ENCODE measurements at places on chromosomes 1 and 21.

GRCh38 chr1:158180741-158181576 is at the start of gene CD1D:
Gene CD1D (plus strand): TSS chr1:158180895. CDS start chr1:158181102, 207 bp downstream.
- DNase-seq, result no peak

DNA sequence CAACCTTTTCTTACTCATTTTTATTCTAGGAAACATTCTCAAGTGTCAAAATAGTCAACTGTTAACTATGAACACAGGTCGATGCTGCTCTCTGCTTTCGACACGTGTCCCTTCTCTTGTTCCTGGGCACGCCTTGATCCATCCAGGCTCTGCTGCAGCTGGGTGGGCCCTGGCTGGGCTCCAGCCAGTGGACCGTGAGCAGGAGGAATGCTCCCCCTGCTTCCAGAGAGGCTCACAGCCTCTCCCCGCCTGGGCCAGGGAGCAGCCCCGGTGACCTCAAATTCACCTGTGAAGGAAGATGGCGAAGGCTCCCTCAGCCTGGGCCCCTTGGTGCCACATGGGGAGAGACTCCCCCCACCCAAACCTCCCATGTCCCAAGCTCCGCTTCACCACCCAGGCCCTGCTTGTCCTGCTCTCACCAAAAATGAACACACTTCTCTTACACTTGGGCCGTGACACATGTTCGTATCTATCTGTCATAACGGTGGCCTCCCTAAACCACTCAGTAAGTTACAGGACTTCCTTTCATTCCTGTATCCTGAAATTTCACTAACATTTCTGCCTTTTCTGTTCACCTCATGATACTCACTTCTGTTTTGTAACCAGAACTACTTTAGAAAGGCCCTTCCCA is 24.6 kb upstream of the ADARB1 start:
- DNase-seq, result no peak

DNA sequence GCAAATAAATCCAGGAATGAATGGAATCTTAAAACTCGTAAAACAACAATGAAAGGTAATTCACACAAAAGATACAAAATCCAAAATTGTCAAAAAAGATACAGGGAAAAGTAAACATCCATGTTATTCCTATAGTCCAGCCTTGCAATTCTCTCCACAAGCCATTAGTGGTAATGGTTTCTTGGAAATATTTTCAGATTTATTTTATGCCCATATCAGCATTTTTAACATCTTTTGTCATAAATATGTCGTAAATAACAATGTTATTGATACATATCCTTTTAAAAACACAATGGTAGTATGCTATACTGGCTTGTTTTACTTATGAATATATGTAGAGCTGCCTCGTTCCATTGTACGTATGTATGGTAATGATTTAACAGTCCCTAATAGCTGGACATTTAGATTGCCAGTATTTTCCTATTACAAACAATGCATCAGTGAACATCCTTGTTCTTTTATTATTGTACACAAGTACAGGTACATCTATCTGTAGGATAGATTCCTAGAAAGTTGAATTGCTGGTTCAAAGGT is 30.6 kb downstream of the DNTTIP2 start:
- no peak for DNase-seq

DNA sequence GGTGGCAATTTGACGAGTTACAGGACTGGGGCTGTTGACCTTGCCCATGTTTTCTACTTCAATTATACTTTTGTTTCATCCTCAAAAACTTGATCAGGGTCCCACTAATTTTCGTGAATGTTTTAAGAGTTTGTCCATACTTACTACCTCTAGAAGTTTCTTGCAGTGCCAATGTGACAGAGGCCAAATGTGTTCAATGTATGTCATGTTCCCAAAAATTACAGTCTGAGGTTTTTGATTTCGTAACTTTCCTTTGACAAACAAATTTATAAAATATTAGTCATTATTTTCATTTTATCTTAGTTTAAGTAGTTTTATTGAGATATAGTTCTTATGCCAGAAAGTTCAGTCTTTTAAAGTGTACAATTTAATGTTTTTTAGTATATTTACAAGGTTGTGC is 15.3 kb downstream of the VPS13D start:
- no peak for DNase-seq

DNA sequence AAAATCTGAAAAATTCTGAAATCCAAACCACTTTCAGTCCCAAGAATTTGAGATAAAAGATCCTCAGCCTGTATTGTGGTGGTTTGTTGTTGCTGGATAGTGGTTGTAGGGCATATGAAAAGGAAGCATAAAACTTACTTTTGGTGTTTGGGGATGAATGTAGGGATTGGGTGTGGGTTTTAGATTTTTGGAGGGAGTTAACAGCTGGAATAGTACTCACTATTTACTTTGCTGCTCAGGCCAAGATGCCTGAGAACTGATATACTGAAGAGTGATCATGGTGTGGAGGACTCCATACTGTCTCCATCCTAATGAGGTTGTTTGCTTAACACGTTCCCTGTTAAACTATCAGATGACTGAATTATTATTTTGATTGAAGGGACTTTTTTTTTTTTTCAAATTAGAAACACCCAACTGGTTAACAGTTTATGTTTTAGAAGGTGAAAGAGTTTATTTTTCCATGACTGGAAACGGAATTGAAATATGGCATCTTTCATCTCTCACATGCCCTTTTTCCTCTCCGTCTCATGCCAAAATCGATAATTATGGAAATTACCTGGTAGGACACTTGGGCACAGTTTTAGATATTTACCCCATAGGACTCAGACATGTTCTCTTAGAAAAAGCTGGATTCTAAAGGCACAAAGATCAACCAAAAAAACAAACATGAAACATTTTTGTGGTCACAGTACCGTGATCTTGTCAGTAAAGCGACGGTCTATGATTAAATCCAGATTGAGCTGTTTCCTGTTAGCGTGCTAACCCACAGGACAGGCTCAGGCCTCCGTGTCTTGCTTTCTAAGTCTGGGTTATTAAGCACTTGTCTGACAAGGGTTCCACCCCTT is 37.3 kb downstream of the RGL1 start:
- DNase-seq, result no peak

DNA sequence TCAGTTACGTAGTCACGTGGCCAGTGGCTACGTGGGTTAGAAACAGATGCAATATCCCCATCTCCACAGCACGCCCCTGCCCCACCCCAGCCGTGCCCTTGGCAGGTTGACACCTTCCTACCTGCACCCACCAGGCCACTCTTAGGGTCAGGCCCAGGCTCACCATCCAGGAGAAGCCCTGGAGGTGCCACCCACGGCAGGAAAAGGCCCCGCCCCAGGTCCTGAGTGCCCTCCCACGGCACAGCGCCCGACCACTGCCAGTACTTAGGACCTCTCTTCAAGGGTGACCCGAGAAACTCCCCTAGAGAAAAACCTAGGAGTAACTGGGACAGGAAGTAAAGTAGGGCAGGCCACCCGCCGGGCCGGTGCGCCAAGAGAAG is 1.5 kb downstream of the C1orf35 start:
- no peak for DNase-seq

- no peak for DNase-seq
Measured at GRCh38 chr1:191460234-191460633, 698.0 kb upstream of the RGS18 start.

DNA sequence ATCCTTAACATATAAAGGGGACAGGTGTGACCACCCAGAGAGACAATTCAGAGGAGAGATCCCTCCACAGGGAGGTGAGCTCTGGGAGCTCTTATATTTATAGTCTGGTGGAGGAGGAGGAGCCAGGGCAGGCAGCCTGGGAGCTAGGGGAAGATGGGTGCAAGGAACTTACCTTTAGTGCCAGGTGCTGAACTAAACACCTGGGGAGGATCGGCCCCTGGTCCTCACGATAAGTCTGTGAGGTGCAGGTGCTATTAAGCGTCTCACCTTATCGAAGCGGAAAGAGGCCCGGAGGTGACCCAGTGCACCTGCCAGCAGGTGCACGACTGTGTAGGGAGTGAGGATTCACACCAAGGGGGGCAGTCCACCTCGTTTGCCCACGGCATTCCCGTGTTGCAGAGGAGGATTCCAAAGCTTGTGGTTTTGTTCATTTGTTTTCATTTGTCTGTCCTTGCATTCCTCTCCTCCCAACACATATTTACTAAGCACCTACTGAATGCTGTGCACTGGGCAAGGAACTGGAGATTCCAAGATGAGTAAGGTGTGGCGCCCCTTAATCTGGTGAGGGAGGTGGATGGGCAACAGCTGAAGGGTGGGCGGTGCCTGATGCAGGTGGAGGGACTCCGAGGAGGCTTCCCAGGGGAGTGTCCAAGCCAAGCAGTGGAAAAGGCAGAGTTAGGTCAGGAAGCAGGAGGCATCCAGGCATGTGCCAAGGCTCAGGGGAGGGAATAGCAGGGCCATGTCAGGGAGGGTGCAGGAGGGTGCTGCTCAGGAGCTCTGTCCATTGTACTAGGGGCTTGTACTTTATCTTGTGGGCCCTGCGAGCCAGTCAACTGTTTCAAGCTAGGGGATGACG is 11.5 kb downstream of the ARHGEF10L start:
- no peak for DNase-seq

- no peak for DNase-seq
Measured at GRCh38 chr1:9845914-9846313, 22.1 kb upstream of the CLSTN1 start.

DNA sequence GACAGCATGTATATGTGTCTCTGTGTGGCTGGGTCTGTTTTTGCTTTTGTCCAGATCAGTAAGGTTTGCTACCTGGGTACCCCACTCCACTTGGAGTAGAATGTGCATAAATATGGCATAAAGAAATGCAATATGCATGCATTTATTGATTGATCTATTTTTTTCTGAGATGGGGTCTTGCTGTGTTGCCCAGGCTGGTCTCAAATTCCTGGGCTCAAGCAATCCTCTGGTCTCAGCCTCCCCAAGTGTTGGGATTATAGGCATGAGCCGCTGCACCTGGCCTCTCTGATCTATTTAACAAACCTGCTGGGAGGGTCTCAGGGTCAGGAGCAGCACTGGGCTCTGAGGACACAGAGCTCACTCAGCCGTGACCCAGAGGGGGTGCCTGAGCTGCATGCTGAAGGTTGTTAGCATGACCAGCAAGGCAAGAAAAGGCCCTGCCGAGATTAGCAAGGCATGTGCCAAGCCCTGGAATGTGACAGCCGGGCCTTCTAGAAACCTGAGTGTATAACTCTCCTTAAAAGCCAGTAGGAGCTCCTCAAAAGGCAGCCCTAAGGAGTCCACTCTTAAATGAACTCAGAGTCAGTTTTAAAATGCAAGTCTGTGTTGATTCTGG is 22.5 kb downstream of the PCSK9 start:
- no peak for DNase-seq

- no peak for DNase-seq
Measured at GRCh38 chr1:14037101-14037847, 337.3 kb downstream of the PRDM2 start.

GRCh38 chr21:33843216-33843615 is 72.4 kb downstream of the ATP5PO start:
- DNase-seq, result no peak

- DNase-seq, result no peak
Measured at GRCh38 chr1:64750092-64750491, 5.2 kb downstream of the RAVER2 start.

GRCh38 chr21:38834725-38835124 is 29.0 kb downstream of the ETS2 start:
- DNase-seq, result no peak

DNA sequence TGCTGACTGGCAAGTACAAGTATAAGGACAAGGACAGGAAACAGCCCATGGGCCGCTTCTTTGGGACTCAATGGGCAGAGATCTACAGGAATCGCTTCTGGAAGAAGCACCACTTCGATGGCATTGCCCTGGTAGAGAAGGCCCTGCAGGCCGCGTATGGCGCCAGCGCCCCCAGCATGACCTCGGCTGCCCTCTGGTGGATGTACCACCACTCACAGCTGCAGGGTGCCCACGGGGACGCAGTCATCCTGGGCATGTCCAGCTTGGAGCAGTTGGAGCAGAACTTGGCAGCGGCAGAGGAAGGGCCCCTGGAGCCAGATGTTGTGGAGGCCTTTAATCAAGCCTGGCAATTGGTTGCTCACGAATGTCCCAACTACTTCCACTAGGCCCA is 32.0 kb downstream of the SLC16A1 start:
- no peak for DNase-seq

DNA sequence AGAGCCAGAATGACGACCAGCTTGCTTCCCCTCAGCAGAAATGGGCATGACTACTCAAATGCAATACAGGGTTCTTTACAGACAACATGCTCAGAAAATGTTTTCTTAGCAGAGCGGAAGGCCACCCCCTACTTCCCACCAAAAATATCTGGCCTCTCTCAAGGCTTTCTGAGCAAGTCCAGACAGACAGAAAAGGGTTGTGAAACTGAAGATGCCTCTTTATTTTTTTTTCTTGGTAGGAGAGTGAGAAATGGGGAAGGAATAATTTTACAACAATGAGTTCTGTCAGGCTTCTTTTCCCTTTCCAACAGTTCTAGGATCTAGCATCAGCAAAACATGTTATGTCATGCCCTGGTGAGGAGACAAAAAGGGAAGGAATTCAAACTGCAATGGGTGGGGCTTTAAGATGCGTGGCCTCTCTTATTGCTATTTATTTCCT is 172.0 kb upstream of the CAMK1G start:
- DNase-seq, result no peak

GRCh38 chr1:188429386-188429785 is 1600.6 kb downstream of the PLA2G4A start:
- DNase-seq, result no peak

DNA sequence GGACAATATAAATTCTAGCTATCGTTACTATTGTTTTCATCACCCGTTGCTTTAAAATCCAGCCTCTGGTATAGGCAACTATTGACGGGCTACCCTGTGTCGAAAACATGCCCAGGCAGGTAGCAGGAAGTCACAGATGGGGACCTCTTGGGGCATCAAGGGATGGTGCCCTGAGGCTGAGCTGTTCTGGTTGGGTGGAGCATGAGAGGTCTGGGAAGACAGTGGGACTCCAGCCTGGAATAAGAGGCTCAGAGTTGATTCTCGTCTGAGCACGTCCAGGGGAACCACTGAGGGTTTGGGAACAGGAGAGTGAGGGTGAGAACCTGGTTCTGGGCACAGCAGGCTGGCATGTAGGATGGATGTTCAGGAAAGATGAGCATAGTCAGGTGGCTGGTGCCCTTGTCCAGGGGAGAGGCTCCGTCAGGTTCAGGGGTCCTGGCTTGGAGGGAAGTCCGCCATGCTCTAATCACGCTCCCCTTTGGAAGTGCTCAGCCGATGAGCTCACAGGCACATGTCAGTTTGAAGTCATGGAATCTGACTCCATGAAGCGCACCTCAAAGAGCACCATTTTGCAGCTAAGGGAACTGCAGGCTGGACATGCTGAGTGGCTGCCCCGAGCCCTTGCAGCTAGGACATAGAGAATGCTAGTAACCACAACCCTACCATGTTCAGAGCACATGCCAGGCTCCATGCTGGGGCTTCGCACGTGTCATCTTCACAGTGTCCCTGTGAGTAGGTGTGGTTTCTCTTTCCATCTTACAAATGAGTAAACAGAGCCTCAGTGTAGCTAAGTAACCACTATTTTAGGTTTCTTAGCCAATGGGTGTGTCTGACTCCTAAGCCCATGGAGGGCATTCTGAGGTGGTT is 21.0 kb downstream of the PCSK9 start:
- no peak for DNase-seq

DNA sequence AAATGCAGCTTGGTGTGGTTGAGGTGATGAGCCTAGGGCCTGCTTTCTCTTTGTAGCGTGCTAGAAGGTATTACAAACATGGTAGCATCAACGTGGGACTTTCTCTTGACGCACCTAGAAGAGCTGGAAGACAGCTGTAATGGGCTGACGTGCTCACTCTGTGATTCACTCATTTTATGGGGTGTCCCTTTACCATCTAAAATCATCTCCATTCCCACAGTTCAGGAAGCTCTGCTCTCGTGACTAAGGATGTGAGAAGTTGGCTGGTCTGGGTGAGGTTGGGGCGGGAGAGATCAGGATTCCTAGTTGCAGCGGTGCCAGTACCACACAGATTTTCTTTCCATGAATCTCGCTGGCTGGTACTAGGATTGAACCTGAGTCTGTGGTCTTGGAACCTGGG is 4.2 kb downstream of the HTR6 start:
- DNase-seq, result no peak

- DNase-seq, result no peak
Measured at GRCh38 chr1:243267914-243268653, 12.2 kb downstream of the SDCCAG8 start.

All from amygdala (tissue), 56 donors.